ENCODE measurements at places on chromosomes 5 and 9. TPM values are rescaled to one million over a fixed set of nuclear protein-coding genes. Genes with fewer than 3 reads are reported as not detected.

DNA sequence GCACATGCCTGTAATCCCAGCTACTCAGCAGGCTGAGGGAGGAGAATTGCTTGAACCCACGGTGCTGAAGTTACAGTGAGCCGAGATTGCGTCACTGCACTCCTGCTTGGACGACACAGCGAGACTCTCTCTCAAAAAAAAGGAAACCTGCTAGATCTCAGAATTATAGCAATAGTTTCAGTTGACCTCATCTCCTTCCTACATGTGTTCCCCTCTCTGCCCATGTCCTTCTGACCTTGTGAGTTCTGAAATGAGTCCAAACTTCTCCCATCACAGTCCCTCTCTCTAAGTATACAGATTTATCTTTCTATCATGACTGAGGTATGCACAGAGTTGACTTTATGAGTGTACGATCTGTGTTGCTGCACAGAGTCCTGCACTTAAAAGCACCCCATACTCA is 44.6 kb upstream of the SHOC1 start:
- no peak for DNase-seq

DNA sequence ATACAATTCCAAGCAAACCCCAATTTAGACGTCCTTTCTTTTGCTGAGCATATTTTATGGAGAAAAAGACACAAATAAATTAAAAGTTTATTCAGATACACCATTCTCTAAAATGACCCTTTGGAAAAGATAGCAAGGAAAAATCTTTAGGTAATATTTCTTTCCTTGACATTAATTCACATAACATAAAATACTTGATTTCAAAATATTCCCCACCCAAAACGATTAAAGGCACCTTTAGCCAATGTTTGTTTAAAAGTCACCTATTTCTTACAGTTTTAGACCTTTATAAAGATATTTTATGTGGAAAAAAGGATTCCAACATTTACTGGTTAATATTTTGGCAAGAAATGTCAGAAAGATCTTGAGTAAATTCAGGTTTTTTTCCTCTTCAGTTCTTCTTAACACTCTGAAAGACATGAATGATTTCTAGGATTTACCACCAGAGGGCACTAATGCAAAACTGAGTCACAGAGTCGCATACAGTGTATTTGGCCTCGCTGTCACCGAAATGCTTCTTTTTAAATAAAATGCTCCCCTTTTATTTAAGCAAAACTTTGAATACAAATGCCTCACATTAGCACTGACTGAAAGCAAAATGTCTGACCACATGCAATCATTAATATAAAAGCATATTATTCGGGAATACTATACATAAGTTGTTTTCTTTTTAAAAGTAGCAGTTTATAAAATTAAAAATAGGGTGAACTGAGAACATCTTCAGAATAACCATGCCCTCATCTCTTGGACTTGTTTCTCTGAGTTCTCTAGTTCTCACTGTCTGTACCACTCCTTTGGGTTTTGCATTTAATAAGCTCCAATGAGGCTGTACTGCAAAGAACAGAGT is 122.5 kb downstream of the SLC1A3 start:
- DNase-seq, result peak; percentile 26

CCDC180 gene
- 2.5 TPM for total RNA-seq

DNA sequence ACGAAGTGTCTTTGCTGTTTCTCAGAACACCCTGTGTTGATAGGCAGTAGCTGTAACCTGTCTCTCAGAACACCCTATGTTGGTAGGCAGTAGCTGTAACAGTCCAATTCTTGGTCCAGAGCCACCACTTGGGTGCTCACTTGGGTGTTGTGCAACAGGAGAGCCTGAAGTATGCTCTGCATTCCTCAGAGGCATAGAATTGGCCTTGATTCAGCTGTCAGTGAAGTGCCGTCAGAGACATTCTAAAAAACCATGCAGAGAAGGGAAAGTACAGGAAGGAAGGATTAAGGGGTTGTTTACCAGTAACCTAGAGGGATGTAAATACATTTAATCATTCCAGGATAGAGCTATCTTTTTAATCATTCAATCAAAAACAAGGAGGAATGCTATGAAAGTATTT is 231.2 kb downstream of the ARRDC3 start:
- DNase-seq, result peak; percentile 38

DNA sequence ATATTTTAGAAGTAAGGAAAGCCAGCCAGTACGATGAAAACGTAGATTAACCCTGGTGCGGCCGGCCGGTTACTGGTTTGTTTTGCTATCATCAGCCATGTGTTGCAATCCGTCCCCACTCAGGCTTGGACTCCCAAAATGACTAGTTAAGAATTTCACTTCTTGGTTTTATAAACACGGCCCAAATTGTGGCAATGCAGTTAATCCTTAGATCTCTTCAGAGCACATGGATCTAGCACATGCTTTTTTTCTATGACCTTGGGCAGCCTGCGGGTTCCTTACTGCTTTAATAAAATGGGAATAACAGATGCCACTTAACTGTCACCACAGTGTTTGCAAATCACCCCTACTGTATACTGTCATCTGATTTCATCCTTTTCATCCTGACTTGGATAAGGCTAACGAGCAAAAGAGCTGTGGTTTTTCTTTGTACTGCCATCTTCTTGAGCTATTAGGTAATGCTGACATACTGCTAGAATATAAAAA is 1.5 kb downstream of the NDFIP1 start:
- DNase-seq, result peak; percentile 26

ABO gene
- 19.1 TPM for total RNA-seq

GRCh38 chr9:33686942-33687341 is 108.4 kb upstream of the PRSS3 start:
- DNase-seq, result no peak

KLF4 gene
- total RNA-seq, result 8.0 TPM

GRCh38 chr9:32161720-32162119 is 222.7 kb upstream of the ACO1 start:
- DNase-seq, result no peak

- no peak for DNase-seq
Measured at GRCh38 chr5:135215617-135216470, 181.8 kb upstream of the PITX1 start.

SPOCK1 gene
- 22.4 TPM for total RNA-seq
